ENCODE measurements at places on chromosomes 12 and 14. TPM values are rescaled to one million over a fixed set of nuclear protein-coding genes. Genes with fewer than 3 reads are reported as not detected.

RAD51AP1 gene
- polyA plus RNA-seq: 0.11 TPM

DNA sequence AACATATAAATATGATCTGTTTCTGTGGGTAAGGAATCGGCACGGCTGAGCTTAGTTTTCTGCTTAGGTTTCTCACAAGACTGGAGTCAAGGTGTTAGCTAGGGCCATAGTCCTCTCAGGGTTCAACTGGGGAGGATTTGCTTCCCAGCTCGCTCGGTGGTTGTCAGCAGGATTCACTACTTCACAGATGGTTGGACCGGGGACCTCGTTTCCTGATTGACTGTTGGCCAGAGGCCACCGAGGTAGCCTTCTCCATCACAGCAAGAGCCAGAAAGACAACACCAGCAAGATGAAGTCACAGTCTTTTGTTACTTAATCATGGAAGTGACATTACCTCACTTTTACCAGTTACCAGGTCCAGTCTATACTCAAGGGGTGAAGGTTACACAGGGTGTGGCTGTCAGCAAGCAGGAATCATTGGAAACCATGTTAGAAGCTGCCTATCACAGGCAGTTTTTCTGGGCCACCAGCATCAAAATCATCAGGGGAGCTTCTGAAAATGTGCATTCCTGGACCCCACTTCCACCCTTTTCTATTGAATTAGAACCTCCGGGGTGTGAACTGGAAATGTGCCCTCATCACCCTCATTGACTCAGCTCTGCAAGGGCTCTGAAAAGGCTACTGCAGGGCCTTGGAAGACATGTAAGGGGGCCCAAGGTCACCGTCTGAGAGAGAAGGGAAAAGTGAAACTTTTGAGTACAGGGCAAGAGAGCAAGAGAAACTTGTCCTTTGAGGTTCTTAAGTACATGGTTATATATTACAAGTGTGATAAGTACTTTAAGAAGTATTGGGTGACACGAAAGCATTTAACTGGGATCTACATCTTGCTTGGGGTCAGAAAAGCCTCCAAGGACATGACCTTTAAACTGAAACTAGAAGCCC, 10.9 kb downstream of the COPS7A start:
- no peak for DNase-seq

GRCh38 chr14:59190372-59190771, 1.9 kb downstream of the DAAM1 start:
- no peak for DNase-seq

DNA sequence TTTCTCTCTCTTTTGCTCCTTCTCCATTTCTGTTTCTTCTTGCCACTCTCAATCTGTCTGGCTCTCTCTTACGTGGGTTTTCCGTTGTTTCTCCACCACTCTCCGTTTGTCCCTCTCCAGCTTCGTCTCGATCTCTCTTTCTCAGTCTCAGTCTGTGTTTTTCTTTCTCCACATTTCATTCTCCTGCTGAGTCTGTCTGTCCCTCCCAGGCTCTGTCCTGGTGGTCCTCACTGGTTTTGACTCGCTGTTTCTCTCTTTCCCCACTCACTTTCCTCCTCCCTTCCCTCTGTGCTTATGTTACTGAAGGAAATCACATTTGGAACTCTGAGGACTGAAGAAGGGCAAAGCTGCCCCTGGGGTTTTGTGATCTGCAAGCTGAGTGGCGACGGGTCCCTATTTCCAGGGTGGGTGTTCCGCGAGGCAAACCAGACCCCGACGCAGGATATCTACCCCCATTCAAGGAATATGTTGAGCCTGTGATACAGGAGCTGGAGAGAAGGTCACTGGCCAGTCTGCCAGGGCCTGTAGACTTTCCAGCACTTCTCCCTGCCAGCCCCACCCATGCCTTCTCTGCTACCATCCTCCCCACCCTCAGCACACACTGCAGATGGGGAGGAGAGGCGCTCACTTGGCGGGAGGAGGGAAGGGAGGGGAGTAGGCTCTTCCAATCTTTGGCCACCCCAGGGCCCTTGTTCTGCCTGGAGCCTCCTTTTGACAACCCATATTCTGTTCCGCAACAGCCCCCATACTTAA, 102.7 kb upstream of the MAP1LC3B2 start:
- no peak for DNase-seq

All from pancreas (tissue), 10 donors.